ENCODE measurements at places on chromosomes 4 and X.

- DNase-seq: no peak
These were observed 65.9 kb downstream of the MTHFD2L start for GRCh38 chr4:74223801-74224200.

GRCh38 chr4:53717064-53717549 lies 125.8 kb upstream of the LNX1 start:
- no peak for DNase-seq

- no peak for DNase-seq
These were observed 144.3 kb downstream of the NWD2 start for GRCh38 chr4:37388681-37389365.

DNA sequence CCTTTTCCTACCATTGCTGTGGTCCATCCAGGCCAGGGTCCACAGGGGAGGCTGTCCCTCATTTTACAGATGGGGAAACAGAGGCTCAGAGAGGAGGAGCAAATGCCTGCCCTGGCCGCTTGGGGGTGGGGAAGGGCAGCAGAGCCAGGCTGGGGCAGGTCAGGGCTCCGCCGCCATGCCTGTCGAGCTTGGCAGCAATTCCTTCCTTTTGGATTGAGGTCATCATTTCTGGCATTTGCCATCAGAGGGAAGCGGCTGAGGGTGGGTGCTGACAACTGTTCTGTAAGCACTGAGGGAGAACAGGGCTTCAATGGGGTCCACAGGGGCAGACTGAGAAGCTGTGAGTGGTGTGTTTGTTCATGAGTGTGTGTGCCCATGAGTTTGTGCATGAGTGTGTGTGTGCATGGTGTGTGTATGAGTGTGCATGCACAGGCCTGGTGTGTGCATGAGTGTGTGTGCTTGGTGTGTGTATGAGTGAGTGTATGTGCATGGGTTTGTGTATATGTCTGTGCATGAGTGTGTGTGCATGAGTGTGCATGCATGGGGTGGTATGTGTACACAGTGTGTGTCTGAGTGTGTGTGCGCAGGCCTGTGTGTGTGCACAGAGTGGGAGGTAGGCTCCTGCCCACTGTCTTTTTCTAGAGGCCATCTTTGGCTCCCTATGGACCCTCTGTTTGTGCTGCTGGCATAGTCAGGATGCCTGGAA lies 115.2 kb downstream of the SORCS2 start:
- no peak for DNase-seq

DNA sequence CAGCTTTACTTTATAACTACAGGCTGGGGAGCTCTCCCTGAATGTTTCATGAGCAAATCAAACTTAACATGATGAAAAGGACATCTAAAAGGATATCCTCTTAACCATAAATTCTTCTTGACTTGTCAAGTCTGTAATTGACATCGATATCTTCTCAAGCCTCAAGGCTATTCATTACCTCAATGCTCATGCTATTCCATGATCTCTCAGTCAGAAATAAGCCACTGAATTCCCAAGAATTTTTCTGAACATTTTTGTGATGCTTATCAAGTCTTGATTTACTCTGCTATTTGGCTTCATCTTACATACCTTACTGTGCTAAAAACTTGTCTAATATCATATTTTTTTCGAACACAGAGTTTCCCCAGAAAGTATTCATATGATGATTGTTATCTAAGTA lies 433.4 kb downstream of the PDGFC start:
- no peak for DNase-seq
